ENCODE measurements at places on chromosomes 2 and 18.

- DNase-seq, result no peak
Measured at GRCh38 chr2:68696554-68696953, 38.1 kb upstream of the ARHGAP25 start.

DNA sequence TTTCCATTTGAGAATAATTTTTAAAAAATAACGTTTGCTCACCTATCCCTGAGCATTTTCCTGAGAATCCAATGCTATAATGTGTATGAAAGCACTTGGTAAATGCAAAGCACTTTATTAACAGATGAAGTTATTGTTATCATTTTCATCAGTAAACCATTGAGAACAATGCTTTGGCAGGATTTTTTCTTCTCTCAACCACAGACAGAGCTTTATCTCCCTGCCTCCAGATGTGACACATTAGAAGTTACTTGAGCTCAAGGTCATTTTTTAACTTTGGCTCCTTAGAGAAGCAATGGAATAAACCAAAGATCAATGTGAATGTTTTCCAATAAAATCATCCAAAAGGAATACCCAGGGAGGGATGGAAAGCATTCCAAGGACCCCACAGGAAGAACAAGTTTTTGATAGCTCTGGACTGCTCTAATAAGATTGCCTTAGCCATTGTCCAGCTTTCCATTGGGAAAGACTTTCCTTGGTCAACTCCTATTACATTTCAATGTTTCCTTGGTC, 118.9 kb upstream of the NT5C1B start:
- DNase-seq, result no peak

DNA sequence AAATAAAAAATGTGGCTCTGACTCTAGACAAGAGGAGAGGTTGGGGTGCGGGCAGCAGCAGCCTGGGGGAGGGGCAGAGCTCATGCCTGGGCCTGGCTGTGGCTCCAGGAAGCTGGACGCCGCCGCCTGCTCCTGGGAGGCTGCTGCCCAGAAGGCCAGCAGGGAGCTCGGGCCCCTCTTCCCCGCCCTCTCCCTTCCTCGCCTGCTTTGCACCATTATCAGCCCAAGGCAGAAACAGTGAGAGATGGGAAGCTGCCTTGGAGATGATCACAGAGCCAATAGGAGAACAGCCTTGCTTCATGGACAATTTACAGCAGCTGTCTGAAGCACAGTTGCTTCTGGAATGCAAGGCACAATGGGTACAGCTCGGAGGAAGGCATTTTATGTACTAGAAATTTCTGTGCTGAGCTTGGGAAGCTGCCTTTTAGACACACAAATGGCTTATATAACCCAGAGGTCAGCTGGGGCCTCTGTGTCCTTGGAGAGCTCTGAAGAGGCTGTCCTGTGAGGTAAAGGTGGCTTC, 55.3 kb upstream of the AFF3 start:
- no peak for DNase-seq

DNA sequence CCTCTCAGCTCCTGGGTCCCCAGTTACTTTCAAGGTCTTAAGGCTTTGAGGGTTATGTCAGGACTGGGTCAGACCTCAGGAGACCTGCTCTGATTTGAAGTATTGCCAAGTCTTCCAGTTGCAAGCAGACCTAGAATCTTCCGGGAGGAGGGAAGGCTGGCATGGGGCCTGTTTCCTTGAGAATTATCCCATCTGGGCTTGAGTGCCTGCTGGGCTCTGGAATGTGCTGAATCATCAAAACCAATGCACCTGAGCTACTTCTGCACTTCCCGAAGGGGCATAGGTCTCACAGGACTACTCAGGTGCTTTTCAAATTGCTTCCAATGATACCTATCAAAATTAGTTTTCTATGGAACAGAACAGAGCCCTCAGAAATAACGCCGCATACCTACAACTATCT, 327.3 kb downstream of the XIRP2 start:
- no peak for DNase-seq

DNA sequence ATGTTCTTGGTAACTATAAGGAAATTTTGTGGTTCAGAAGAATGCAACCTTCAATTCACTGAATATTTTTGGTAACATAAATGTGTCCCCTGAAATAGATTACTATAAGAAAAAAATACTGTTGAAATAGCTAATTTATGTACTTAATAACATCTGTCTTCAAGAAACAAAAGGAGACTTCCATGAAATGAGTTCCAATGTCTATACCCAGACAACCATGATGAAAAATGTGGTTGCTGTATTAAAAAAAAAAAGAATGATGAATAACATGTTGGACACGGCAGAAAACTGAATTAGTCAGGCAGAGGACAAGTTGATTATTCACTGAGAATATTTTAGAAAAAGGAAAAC, 98.5 kb downstream of the TACR1 start:
- DNase-seq, result peak; percentile 21

DNA sequence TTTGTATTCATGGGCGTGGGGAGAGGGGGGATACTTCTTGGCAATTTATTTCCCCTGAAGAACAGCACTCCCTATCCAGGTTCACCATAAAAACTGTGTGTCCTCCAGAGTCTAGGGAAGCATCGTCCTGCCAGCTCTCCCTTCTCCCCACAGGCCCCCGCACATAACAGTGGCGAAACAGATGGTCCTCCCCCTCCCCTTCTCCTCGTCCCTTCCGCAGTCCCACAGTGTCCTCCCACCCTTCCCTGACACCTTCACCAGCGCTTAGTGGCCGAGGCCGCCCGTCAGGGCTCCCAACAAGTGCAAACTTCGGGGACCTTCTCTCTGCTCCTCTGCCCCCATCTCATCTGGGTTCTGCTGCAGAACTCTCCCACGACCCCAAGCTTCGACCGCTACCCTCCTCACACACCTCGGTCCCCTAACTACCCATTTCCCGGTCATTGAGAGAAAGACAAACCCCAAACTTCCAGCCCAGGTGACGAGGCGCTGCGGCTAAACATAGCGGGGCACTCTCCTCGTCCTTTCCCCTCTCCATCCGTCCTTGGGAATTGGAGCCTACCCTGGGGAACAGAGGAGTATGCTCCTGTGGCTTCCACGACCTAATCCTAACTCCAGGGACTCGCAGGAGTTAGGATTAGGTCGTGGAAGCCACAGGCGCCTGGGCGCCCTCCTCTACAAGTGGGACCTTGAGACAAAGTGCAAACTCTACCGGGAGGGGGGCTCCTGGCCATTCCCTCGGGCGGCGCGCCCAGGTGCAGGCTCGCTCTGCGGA, 971 bp downstream of the ZNF385B start:
- DNase-seq, result no peak

Data from AG09309 (cell line).